Ammon's horn (tissue), 1 donor: ENCODE measurements at places on chromosomes 1 and 21.

DNA sequence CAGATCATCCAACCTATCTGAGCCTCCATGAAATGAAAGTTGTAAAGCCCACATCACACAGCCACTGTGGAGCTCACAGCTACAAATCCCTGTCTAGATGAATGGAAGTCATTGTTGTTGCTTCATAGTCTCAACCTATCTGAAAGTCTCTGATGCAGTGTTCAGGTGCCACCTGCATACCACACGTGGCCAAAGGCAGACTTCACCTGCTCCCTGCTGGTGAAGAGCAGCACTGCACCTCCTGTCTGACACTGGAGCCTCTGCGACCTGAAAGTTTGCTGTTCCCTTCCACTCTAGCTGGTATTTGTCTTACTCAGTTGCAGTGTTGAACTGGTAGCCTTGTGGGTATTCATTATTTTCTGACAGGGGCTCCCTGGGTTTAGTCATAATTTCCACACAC lies 18.4 kb downstream of the LORICRIN start:
- DNase-seq, result no peak

DNA sequence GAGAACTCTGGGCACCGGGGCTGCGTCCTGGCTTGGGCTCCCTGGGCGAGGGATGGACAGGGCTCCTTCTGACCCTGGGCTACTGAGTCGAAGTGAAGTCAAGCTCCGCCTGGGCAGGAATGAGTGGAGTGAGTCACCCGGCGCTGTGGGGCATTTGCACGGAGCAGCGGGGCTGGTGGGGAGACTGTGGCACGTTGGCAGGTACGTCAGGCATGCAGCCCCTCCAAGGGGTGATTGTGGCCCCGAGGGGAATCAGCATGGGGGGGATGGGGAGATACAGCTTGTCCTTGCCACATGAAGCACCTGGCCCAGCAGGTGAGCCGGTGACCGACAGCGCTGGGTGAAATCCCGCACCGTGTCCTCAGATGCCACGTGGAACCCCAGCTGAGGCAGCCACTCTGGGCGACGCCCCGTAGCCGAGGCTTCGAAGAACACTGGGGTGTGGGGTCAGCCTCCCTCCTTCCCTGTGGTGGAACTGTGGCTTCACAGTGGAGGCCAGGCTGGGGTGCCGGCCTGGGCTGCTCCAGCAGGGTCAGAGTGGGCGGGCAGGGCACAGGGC lies 62.3 kb downstream of the COL18A1 start:
- no peak for DNase-seq

DNA sequence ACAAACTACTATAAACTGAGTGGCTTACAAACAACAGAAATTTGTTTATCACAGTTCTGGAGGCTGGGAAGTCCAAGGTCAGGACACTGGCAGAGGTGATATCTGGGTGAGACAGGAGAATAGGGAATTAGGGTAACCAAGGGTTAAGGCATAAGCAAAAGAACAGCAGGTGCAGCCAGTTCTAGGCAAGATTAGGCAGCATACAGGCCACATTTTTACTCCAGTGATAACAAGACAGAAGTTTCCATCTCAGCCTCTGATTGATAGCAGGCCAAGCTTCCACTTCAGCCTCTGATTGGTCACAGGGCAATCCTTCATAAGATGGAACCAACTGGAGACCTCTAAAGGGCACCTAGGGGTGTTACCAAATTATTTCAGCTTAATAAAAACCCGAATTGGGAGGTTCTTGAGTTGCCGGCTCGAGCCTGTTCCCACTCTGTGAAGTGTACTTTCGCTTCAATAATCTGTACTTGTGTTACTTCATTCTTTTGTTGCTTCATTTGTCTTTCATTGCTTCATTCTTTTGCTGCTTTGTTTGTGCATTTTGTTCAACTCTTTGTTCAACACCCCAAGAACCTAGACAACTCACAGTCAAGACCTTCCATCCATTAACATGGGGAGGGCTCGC lies 185.6 kb downstream of the TOMM20 start:
- no peak for DNase-seq

GRCh38 chr21:42080788-42081083 lies 9.6 kb downstream of the UMODL1 start:
- peak; percentile 38 for DNase-seq

- DNase-seq, result no peak
Observed at GRCh38 chr1:9284061-9284460, 8.6 kb upstream of the SPSB1 start.

GRCh38 chr1:206500046-206500445 lies 7.3 kb upstream of the RASSF5 start:
- DNase-seq, result no peak

- DNase-seq, result no peak
Observed at GRCh38 chr1:31793086-31793485, 22.7 kb downstream of the SPOCD1 start.

- no peak for DNase-seq
Observed at GRCh38 chr1:110135246-110135645, 15.0 kb upstream of the SLC6A17 start.

GRCh38 chr1:69510026-69510425 lies 57.7 kb upstream of the LRRC7 start:
- no peak for DNase-seq

- no peak for DNase-seq
Observed at GRCh38 chr1:185016880-185017279, 28.5 kb upstream of the RNF2 start.

DNA sequence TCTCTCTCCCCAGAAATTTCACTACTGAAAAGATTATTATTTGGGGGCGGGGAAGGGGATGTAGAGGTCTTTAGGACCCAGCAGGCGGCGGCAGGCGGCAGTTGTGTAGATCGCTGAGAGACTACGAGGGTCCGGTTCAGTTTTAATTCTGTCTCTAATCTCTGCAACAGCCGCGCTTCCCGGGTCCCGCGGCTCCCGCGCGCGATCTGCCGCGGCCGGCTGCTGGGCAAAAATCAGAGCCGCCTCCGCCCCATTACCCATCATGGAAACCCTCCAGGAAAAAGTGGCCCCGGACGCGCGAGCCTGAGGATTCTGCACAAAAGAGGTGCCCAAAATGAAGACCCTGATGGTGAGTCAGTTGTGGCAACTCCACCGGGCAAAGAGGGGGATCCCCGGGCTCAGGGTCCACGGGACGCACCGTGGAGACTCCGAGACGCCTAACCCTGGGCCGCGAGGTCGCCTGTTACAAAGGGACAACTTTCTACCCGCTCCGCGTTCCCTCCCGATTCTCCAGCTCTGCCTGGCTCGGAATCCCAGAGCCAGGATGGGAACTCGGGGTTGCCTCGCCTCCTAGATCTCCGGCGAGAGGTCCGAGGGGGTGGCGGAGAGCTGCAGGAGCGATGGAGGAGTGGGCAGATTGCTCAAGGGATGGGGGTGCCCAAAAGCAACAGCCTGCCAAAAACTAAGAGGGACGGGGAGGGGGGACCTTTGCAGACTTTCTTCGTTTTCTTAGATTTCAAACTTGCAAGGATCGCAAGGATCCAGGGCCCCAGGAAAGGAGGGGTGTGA lies at the start of gene ST6GALNAC5:
TSS of gene ST6GALNAC5 (plus strand) at position 139 of the 789 bp plus-strand sequence.
- peak; percentile 62 for DNase-seq

- no peak for DNase-seq
Observed at GRCh38 chr1:48789903-48790302, 13.2 kb upstream of the BEND5 start.

DNA sequence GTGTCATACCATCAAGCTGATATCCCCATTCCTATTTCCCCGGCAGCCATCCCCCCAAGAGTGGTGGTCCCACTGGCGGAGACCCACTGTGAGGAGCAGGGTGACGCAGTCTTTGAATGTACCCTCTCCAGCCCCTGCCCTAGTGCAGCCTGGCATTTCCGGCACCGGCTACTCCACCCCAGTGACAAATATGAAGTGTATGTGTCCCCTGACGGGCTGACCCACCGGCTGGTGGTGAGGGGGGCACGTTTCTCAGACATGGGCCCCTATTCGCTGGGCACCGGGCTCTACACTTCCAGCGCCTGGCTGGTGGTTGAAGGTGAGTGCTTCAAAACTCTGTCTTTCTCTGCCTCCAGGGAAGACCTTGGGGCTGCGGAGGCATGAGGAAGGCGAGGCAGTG lies 14.4 kb downstream of the IGFN1 start:
- DNase-seq, result no peak

GRCh38 chr21:32411350-32412161 lies 950 bp upstream of the EVA1C start:
- peak; percentile 86 for DNase-seq

GRCh38 chr1:221670081-221670480 lies 71.8 kb downstream of the DUSP10 start:
- no peak for DNase-seq

- no peak for DNase-seq
Observed at GRCh38 chr1:184499616-184500015, 112.8 kb downstream of the C1orf21 start.

GRCh38 chr1:3780901-3781300 lies 8.4 kb downstream of the SMIM1 start:
- DNase-seq, result no peak
